Ecto neural progenitor cell (in vitro differentiated cells): ENCODE measurements at places on chromosomes 2 and 18.

DNA sequence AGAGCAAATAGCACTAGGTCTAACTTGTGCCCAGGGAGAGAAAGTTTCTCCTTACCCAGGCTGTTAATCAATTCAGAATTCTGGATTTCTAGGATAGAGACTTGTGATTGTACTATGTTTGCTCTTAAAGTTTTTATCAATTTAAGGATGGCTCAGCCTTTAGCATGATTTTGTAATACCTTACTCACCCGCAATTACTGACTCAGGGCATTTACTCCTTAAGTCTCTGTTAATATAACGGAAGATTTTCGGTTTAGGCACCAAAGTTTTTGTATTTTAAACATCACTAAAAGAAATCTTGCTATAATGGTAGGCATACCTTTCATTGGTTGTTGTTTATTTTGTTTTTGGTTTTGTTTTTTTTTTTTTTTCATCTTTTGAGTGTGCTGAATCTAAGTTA is 358.2 kb downstream of the RBM43 start:
- DNase-seq: no peak

GRCh38 chr2:162457046-162457445 is 113.1 kb downstream of the GCA start:
- no peak for DNase-seq

- no peak for DNase-seq
Measured at GRCh38 chr2:109173311-109174171, 44.5 kb downstream of the SH3RF3 start.

GRCh38 chr2:207766041-207766551 is 3.6 kb downstream of the FZD5 start:
- no peak for DNase-seq

DNA sequence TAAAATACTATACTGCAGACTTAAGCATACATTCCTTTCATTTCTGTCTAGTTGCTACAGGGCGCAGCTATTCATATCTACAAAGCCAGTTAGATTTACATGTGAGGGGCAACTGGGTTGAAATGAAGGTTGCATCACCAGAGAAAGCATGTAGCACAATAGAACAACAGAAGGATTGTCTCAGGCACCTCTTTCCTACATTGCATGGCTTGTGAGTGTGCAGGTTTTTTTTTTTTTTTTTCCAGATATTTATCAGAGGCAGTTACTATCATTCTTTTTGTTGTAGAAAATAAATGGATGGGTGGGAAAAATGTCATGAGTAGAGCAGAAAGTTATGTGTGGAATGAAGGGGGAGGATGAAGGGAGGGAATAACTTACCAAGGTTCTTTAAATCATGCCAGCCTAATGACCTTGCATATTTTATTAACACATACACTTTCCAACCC is 86.8 kb downstream of the ERBB4 start:
- no peak for DNase-seq

DNA sequence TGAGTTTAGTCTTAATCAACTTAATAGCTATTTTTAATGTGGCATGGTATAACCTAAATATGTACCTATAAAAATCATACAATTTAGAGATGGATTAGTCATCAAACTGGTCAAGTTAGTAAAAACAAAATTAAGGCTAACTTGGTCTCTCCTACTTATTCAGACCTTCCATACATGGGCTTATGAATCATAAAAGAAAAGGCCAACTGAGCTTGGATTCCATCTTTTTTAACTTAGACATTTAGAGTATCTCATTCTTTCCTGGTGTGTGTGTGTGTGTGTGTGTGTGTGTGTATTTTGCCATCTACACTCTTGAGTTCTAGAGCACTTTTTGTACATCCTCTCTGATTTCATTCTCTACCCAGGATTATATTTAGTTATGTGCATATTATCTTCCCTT is 637.5 kb downstream of the PLCL1 start:
- no peak for DNase-seq

DNA sequence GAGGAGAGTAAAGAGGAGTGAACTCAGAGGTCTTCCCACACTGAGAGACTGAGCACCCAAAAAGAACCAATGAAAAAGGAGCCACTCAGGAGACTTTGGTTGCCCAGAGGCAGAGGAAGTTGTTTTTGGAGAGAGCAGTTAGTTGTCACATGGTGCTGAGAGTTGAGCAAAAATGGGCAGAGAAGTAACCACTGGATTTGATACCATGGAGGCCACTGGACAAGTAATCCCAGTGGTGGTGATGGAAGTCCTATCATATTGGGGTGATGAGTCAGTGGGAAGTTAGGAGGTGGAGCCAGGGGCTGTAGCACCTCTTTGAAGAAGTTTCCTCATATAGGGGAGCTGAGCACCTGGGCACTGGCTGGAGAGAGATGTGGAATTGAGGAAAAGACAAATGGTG is 235.8 kb downstream of the TPGS2 start:
- no peak for DNase-seq
